ENCODE measurements at places on chromosomes 16 and 17. TPM values are rescaled to one million over a fixed set of nuclear protein-coding genes. Genes with fewer than 3 reads are reported as not detected.

DNAH9 gene
- total RNA-seq: not detected

ARHGAP44 gene
- total RNA-seq: 0.76 TPM

CDH16 gene
- not detected for total RNA-seq

VWA3A gene
- not detected for total RNA-seq

SCO1 gene
- total RNA-seq: 19.4 TPM

SLC26A11 gene
- 18.9 TPM for total RNA-seq

NIP7 gene
- total RNA-seq: 28.7 TPM

KSR1 gene
- 42.3 TPM for total RNA-seq

ERN2 gene
- not detected for total RNA-seq
